ENCODE measurements at places on chromosomes 16 and 17.
A peak's percentile ranks its signal among the peaks of the same experiment; 100 is the strongest.

DNA sequence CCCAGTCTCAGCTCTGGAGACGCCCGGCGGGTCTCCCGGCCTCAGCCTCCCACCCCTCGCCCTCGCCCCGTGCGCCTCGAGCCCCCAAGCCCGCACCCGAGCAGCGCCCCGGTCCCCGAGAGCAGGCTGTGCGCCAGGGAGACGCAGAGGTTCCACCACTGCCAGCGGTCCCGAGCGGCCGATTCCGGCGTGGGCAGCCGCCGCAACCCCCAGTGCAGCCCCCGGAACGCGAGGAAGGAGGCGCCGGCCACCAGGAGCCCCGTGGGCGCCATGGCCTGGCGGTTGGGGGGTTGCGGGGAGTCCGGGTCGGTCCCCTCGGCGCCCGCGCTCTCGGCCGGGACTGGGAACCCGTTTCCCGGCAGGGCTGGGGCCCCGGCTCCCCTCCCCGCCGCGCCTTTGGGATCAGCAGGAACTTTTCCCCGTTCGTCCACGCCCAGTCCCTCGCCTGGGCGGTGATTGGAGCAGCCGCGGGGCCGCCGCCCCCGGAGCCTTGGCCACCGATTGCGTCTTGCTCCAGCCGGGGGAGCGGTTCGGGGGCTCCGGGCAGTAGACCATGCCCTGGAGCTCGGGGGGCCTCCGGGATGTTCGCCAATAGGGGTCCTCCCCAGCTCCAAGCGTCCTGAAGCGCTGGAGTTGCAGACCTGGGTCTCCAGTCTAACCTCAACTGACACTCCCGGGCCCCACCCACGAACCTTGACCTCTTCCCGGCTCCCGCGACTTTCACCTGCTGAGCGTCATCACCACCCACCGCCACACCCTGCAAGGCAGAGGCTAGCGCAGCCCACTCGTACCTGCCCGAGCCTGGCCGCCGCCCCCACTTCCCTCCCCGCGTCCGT lies at the start of gene TLCD2:
Gene TLCD2, minus strand, starts transcription at position 407 of the 836 bp plus-strand sequence. Its CDS starts 135 bp downstream, at position 272.
- no peak for DNase-seq

- peak; percentile 10 for DNase-seq
Observed at GRCh38 chr17:62093188-62094155, 28.4 kb upstream of the MED13 start.

GRCh38 chr17:19386974-19387920 lies at the start of gene MFAP4:
Gene MFAP4, minus strand, starts transcription at chr17:19387190. Its CDS starts 35 bp downstream, at chr17:19387155.
- DNase-seq: no peak

GRCh38 chr17:9334536-9335446 lies 240.8 kb downstream of the STX8 start:
- DNase-seq: no peak

DNA sequence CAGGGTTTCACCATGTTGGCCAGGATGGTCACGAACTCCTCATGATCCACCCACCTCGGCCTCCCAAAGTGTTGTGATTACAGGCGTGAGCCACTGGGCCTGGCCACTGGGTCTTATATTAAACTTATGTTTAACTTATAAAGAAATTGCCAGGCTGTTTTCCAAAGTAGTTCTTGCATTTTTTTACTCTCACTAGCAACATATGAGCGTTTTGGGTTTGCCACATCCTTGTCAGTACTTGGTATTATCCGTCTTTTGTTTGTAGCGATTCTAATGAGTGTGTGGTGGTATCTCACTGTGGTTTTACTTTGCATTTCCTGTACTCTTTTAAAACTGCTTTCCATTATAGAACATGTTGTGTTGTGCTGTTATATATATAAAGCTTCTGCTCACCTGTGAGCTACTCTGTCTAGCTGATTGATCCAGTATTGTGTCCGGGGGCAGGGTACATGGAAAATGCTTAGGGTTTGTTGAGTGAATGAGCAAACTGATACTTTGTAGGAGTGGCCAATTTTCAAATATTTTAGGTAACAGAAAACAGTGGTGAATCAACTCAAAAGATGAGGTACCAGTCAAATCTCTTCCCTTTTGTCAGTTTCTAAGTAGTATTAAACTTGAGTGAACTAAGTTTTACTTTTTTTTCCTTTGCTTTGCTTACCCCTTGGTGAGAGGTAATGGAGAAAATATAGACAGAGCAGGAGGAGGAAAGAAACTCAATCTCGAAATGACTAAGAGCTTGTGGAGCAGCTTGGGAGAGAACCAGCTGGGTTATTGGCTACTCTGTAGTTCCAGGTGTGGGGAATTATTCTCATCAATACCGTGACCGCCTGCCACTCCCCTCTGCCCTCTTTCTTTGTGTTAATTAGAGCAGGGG lies 75.8 kb downstream of the PITPNC1 start:
- DNase-seq: peak; percentile 65

GRCh38 chr16:28312327-28312726 lies 20.0 kb downstream of the SBK1 start:
- DNase-seq: no peak

DNA sequence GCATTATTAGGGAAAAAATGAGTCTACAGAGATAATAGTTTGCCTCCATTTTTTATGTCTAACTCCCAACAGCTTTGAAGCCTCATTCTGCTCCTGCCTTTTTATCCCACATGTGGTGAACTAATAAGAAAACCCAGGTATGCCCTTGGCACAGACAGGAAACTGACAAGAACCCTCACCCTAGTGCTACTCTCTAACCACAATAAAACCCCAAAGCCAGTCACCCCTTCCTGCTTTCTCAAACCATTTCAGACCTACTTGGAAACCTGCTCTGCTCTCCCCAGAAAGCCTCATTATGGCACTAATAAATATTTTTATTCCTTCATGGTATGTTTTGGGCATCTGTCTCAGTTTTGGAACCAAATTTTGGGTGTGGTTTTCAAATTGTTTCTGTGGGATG lies 3.9 kb upstream of the MARVELD3 start:
- no peak for DNase-seq

DNA sequence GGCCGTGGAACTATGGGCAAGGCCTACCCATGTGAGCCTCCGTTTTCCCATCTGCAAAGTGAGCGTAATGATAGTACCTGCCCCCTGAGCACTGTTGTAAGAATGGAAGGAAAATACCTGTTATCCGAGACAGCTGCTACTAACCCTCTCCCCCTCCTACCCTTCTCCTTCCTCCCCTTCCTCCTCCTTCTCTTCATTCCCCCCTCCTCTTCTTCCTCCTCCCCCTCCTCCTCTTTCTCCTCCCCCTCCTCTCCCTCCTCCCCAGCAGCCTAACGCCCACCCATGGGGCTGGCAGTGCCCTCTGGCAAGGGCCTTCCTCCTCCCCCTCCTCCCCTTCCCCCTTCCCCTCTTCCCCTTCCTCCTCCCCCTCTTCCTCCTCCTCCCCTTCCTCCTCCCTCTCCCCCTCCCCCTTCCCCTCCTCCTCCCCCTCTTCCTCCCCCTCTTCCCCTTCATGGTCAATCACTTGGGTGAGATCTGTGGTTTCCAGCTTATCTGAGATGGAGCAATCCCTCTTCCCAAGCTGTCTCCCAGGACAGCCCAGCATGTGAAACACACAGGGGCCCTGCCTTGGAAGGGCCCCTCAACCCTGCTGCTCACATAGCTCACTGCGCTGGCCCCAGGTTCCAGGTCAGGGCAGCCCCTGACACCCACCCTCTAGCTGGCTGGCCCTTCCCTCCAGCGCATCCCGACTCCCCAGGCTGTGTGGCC lies 6.4 kb downstream of the ZFPM1 start:
- no peak for DNase-seq

DNA sequence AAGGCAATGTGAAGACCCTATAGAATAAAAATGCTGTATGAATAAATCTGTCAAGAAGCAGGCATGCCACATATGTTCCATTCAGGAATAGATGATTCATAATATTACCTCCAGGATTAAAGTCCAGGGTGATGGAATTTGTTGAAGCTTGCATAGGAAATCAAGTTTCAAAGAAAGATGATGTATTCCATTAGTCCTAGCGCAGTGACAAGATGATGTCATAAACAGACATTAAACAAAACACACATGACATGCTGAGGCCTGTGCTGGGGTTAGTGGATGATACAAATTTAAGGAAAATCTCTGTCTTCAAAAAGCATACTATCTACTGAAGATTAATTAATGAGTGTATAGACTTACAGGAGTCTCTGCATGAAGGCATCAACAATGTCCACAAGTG lies 1025.2 kb downstream of the CDH11 start:
- DNase-seq: no peak

GRCh38 chr16:47029724-47030123 lies 56.2 kb upstream of the DNAJA2 start:
- no peak for DNase-seq

DNA sequence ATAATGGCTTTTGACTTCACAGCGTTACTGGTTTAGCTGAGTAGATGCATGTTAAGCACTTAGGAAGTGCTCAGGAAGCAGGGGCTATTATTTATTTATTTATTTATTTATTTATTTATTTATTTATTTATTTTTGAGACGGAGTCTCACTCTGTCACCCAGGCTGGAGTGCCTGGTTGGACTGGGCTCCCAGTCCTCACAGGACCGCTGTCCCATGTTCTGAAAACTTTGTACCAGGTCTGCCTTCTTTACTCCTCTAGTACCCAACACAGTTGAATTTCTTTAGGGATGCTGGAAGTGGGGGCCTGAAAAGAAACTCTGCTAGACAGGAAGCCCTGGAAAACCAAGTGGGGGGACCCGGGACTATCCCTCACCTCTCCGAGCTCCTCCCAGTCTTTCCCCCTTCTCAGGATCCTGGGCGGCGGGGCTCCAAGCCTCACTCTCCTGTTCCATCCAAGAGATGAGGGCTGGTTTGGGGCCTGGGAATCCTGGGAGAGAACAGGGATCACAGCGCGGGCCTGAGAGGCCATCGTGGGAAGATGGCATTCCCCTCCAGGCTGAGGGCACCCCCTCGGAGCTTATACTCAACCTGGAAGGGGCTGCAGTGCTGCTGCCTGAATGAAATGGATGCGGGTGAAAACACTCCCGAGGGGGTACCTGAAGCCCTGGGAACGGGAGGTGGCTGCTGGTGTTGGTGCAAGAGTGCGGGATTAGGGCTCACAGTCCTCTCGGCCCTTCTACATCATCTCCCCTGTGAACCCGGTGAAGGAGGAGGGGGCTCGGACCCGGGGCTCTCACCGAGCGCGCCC lies 674 bp downstream of the ZNF688 start:
- no peak for DNase-seq

GRCh38 chr16:73697336-73697735 lies 599.3 kb upstream of the PSMD7 start:
- DNase-seq: no peak

GRCh38 chr17:655618-656017 lies 59.0 kb downstream of the VPS53 start:
- DNase-seq: no peak

GRCh38 chr16:68486502-68487202 lies 38.3 kb upstream of the SMPD3 start:
- DNase-seq: no peak

DNA sequence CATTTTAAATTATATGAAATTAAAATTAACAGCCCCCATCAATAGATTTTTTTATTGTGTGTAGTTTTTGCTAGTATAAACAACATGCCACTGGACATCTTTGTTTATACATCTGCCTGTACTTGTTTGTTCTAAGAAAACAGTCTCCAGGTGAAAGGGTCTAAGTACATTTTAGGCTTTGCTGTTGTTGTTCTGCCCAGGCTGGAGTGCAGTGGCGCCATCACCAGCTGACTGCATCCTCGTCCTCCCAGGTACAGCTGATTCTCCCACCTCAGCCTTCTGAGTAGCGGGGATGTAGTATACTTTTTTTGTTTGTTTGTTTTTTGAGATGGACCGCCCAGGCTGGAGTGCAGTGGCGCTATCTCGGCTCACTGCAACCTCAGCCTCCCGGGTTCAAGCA lies 25.5 kb downstream of the C17orf58 start:
- DNase-seq: no peak

DNA sequence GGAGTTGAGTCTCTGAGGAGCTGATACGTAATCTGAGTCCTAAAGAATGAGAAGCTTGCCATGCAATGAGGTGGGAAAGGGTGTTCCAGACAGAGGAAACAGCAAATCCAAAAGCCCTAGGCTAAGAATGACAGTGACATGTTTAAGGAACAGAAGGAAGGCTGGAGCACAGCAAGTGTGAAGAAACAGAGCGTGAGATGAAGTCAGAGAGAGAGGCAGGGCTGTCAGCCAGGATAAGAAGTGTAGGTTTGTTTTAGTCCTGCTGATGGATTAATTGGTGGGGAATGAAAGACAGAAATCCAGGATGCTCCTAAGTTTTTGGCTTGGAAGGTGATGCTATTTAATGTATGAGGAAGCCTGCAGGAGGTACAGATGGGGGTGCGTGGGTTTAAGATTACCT lies 14.5 kb downstream of the MMP28 start:
- no peak for DNase-seq

- DNase-seq: no peak
Observed at GRCh38 chr16:57343221-57343620, 15.4 kb upstream of the CCL22 start.

DNA sequence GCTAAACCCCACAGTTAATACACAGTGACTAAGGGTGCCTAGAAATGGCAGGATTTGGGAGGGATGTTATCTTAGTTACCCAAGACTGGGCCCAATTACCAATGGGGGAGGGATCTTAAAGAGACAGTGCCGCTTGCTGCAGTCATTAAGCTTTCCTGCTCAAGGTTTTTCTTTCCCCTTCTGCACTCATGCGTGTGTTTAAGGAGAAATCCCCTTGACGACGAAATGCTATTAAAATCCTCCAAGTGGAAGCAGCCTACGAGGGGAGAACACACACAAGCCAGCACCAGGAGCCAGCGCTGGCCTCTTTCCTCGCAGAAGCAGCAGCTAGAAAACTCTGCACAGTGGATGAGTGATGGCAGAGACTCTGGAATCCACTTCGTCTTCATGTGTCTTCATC lies 22.0 kb downstream of the SALL1 start:
- no peak for DNase-seq

DNA sequence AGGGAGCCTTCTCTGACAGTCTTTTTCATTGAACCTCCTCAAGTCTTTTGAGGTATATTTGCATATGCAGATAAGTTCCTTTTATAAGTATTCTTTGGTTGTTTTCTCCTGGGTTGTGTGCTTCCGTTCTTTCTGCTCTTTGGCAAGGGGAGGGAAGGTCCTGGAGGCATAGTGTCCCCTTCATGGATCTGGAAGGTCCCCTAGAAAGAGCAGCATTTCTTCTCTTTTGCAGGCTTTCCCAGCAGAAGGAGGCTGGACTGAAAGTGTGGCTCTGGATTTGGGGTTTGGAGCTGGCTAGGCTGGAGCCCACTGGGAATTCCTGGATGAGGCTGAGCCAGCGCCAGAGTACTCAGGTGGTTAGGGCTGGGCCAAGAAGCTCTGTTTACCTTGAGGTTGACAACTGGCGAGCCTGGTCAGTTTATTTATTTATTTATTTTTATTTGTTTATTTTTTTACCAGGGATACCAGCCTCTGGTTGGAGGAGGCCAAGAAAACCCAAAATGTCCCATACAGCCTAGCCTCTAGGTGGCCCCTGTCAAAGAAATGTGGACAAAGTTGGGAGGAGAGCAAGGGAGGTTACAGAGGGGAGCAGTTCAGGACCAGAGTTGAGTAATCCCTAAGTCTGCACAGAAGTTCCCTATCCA lies 5.4 kb upstream of the TOP2A start:
- DNase-seq: no peak

DNA sequence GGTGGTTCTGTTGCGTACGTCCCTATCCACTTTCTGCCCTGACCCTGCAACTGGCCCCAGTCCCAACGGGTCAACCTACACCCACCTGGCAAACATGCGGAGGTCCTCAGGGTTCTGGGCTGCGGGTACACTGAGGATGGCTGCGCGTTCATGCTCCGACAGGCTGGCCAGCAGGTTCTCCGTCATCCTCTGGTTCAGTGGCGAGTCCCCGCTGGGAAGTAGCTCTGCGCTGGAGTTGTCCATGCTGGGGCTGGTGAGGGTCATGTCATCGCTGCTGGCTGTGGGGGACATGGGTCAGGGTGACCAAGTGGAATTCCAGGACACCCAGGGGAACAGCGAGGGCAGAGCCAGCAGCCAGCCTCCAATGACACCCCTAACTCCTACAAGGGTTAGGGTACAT lies 10.6 kb downstream of the MPG start:
- DNase-seq: no peak

All from activated naive CD4-positive, alpha-beta T cell treated with anti-CD3 and anti-CD28 coated beads for 36 hours (primary cell).